NCI-H774 (cell line): ENCODE measurements at places on chromosomes 5 and 9.

GRCh38 chr5:101929628-101930027, 366.5 kb downstream of the SLCO4C1 start:
- no peak for DNase-seq

DNA sequence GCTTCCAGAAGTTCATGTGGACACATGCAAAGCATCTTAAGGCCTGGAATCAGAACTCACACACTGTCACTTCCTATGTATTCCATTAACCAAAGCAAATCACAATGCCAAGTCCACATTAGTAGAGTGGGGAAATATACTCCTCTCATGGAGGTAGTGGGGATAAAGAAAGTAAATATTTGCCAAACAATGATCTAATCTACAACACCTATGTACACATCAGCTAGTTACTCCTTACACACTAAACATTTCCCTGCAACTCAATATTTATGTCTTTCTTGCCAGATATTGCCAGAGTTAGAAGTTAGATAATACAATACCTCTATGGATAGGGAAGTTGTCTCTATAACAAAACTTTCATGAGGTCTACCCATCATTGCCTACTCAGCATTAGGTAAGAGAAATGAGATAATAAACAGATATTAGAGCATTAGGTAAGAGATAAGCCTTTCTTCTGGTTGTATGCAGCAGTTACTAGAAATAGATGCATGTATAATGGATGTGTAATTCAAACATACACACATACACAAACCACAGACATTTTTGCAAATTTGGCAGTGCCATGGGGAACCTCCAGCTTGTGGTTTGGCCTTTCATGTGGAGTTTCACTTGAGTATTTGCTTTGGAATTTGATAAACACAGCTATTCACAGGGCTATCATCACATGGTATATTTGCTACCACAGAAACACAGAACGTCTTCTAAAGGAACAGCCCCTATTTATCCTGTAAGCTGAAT, 196.5 kb downstream of the TLE1 start:
- no peak for DNase-seq

DNA sequence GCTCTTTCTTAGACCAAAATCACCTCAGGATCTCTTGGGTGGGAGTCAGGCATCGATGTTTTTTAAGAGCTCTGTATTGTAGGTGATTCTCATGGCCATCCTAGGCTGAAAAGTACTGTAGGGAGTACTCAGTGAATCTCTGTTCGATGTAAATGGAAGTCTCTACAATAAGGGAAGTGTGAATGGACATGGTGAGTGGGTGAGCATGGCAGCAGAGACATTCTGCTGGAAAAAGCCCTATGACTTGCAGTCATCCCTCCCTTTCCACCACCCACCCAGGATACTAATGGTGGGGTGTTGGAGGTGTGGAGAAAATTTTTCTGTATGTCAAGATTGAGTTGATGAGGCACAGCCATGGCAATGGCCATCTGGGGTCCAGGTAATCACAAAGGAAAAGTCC, 30.9 kb downstream of the ZNF366 start:
- DNase-seq = no peak

DNA sequence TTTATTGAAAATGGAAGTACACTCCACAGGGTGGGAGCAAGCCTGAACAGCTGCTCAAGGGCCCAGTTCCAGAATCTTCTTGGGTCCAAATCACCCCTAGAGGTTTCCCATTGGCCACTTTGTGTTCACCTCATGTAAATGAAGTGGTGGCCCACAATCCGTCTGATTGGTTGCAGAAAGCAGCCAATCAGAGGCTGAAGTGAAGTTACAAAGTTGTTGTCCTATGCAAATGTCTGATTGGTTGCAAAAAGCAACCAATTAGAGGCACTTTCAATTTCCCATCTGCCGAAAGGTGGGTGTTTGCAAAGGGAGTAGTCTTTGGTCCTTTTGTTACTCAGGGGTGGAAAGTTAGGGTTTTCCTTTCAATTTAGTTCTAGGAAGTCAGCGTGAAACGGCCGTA, 8.8 kb downstream of the TMEM171 start:
- DNase-seq = no peak

DNA sequence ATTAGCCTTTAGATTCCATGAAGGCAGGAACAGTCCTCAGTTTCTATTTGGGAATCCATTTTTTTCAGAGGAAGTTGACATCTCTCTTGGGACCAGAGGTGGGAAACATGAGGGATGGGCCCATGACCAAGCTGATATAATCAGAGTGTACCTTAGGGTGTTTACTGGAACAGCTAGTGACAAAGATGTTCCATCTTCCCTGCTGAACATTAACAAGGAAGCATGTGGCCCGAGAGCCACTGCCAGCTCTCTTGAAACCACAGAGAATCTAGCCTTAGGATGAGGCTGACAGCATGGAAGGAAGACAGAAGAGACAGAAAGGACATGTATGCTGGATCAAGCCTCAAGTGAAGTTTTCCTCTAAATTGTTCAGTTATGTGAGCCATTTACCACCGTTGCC, 16.0 kb downstream of the AQP3 start:
- DNase-seq = no peak

DNA sequence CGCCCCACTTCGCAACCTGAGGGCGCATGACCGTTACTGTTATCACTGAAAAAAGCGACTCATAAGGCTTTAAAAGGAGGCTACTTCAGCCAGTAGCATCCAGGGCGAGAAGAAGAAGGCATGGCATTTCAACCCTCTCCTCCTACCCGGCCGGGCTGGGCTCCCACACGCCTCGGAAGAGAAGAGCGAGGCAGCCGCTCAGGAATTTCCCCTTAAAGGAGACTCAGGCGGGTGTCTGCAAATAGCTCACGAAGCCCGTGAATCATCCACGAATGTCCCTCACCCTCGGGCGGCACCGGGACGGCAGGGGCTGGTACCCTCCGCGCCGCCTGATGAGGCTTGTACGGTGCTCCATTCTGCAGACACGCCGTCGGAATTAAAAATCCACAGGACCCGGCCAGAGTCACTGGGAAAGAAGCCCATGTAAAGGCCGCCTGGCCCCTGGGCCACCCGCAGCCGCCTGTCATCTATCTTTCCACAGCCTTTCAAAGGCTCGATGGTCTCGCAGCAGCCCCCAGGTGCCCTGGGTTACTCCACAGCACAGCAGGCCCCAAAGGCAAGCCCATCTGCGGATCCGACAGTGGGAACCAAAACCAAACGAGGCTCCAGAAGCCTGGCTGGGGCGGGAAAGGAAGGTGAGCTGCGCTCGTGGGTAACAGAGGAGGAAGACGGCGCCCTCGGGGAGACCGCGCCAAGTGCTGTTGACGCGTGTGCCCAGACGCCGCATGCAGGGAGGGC, 11.8 kb downstream of the SLC12A7 start:
- DNase-seq = no peak

- DNase-seq = no peak
These were observed 42.0 kb upstream of the ORM1 start for GRCh38 chr9:114280636-114281472.

DNA sequence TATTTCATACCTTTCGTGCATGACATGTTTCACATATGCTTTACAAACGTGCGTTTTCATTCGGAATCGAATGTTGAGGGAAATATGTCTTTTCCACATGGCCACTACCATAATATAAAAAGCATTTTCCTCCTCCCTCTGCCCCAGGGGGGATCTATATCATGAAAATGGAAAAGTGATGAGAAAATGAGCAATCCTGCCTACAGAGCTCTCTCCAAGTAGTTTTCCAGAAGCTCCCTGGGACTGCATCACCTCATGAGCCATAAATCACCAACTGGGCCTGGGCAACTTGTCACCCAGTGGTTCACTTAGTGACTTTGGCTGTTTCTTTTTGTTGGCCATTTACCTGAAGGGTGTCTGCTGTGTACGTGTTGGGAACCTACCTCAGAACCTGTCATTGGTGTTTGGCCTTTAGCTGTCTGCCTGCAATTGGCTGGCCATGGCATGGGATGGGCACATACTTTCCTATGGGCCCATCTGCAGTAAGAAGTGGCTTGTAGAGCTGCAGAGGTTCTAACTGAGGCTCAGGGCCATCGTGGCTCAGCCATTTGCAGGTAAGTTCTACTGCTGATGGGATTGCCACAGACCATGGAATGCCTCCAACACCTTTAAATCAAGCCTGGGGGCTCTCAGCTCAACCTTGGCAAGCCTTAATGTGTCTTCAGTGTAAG, 9.5 kb upstream of the TIFAB start:
- no peak for DNase-seq

- DNase-seq = no peak
These were observed 511 bp upstream of the SPDL1 start for GRCh38 chr5:169583101-169583423.

- peak; percentile 66 for DNase-seq
These were observed 20.2 kb downstream of the ARSB start for GRCh38 chr5:78964889-78965288.

DNA sequence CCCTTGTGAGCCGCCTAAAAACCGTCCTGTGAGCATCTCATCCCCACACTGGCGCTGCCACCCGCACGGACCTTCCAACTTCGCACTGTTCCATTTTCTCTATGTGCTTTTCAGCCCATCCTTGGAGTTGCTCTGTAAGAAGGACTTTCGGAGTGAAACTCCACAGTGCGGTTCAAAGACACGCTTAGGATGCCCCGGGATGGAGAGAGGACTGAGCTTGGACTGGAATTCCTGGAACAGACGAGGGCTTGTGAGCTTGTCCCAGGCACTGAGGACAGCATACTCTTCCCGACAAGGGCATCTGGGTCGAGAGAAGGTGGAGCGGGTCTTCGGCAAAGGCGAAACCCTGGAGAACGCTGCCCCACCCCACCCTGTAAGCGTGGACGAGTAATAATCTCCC, 187.8 kb downstream of the MEF2C start:
- DNase-seq = no peak

DNA sequence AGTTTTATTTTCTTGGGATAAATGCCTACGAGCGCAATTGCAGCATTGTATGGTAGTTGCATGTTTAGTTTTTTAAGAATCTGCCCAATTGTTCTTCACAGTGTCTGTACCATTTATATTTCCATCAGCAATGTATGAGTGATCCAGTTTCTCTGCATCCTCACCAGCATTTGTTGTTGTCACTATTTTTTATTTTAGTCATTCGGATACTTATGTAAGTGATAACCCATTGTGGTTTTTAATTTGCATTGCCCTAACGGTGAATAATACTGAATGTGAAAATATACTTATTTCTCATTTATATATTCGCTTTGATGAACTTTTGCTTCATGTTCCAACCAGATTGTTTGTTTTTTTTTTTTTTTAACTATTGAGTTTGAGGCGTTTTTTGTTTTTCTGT, 33.7 kb upstream of the PWWP2A start:
- DNase-seq = no peak

GRCh38 chr9:111926421-111926875, 29.8 kb downstream of the UGCG start:
- no peak for DNase-seq

DNA sequence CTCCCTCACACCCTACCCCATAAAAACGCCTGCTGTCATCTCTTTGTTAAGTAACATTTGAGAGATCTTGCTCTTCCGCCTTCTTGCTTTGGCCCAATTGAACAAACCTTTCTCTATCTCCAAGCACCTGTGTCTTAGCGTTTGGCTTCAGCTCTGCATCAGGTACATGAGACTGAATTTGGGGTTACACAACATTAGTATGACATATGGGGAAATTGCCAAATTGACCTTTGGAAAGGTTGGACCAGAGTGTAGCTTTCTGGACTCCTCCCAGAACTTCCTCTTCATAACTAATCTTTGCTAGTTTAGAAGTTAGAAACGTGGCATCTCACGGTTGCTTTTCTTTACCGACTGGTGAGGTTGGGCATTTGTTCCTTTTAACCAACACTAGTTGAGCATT, 3.5 kb upstream of the EXOSC3 start:
- no peak for DNase-seq

GRCh38 chr5:73229271-73229670, 56.3 kb downstream of the TMEM174 start:
- DNase-seq = no peak

DNA sequence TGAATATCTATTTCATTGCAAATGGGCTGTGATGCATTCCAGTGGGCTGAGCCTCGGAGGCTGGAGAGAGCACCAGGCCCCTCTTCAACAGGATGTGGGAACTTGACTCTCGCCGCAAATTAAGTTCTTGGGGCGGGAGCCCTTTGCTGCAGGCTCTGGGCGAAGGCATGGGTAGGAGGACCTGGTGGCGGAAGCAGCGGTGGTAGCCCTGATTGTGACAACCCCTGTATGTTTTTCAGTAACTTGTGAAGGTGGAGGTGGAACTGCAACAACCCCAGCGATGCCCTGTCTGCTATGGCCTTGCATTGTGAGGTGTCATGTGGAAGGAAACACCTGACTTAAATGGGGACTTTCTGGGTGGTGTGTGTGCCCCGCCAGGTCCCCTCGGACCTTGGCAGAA, 9.4 kb downstream of the FYB1 start:
- DNase-seq = no peak

GRCh38 chr5:31561946-31562345, 29.8 kb downstream of the C5orf22 start:
- no peak for DNase-seq

GRCh38 chr5:163915481-163915961, 410.1 kb downstream of the MAT2B start:
- DNase-seq = no peak

GRCh38 chr9:2599896-2600295, 21.7 kb upstream of the VLDLR start:
- no peak for DNase-seq

DNA sequence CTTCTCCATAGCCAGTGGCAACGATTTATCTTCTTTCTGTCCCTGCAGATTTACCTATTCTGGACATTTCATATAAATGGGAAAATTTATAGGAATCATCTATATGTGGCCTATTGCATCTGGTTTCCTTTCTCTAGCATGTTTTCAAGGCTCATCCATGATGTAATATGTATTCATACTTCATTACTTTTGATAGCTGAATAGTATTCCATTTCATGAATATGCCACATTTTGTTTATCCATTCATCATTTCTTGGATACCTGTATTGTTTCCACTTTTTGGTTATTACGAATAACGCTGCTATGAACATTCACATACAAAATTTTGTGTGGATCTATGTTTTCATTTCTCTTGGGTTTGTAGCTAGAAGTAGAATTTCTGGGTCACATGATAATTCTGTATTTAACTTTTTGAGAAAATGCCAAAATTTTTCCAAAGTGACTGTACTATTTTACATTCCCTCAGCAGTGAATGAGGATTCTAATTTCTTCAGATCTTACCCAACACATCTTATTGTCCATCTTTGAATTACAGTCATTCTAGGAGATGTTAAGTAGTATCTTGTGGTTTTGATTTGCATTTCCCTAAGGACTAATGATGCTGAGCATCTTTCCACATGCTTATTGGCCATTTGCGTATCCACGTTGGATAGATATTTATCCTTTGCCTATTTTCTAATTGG, 3.6 kb downstream of the IARS1 start:
- DNase-seq = no peak

DNA sequence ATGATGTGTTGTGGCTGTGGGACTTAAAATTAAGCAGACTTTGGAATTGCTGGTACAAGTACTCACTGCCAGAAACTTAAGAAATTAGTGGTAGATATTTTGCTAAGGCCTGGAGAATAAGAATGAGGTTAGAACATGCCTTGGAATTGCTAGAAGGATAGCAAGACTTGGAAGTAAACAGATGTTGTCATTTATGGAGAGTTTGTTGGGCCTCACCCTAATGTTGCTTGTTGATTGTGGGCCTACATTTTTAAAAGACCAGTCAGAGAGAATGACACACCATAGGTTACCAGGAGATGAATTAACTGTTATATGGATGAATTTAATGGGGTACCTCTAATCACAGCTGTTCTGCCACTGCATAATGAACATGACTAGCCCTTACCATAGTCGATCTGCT, 120.1 kb upstream of the GAS1 start:
- no peak for DNase-seq

- no peak for DNase-seq
These were observed 149.2 kb upstream of the KLF9 start for GRCh38 chr9:70563431-70564204.

- no peak for DNase-seq
These were observed 75.0 kb upstream of the SAP30L start for GRCh38 chr5:154370813-154371212.

- DNase-seq = no peak
These were observed 364.1 kb upstream of the CCNH start for GRCh38 chr5:87776785-87777184.
